NCI-H446 (cell line): ENCODE measurements at places on chromosomes 5 and 9.

DNA sequence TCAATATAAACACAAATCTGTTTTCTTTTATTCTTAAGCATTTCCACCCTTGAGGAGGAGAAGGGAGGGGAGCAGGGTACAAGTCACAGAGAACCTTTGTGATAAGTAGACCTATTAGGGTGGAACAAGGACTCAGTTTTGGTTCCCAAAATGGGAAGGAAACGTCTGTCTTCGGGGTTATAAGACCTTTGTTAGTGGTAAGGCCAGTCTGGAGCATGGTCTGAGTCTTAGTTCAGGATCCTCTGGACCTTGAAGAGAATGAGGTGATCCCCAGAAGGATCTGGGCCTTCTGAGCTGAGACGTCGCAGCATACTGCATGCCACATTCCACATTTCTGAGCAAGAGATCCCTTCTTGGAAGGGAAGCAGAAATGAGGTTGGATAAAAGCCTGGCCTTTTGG is 37.2 kb downstream of the FAXDC2 start:
- DNase-seq: no peak

- no peak for DNase-seq
Observed at GRCh38 chr9:38227061-38227540, 158.1 kb upstream of the SHB start.

GRCh38 chr9:37371565-37372464 is 50.7 kb upstream of the GRHPR start:
- no peak for DNase-seq

GRCh38 chr5:142316681-142317080 is 8.1 kb downstream of the SPRY4 start:
- peak; percentile 7 for DNase-seq

- no peak for DNase-seq
Observed at GRCh38 chr5:64632251-64632650, 58.1 kb upstream of the SHISAL2B start.

DNA sequence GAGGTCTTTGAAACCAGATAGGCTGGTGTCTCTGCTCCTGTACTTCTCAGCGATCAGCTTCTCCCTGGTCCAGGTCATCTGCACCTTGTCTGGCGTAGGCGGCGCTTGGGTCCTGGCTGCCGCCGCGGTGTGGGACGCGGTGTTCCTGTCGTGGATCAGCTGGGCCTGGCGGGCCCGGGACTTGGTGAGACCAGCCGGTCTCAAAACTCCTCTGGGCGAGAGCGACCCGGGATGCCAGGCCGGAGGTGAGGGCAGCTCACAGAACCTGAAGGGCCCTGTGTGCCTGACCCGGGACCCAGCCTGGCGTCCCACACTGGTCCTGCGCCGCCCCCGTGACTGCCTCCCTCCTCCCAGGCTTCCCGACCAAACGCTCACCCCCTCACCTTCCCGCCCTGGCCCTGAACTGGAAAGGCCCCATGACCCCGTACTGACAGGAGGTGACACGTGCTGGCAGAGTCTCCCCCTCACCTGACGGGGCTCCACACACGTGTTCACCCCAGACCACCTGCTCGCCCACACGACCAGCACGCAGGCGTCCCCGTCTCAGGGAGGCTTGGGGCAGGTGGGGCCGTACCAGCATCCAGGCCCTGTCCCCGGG is 49.0 kb downstream of the NKD2 start:
- no peak for DNase-seq

GRCh38 chr5:172776235-172776594 is 5.2 kb upstream of the DUSP1 start:
- no peak for DNase-seq

DNA sequence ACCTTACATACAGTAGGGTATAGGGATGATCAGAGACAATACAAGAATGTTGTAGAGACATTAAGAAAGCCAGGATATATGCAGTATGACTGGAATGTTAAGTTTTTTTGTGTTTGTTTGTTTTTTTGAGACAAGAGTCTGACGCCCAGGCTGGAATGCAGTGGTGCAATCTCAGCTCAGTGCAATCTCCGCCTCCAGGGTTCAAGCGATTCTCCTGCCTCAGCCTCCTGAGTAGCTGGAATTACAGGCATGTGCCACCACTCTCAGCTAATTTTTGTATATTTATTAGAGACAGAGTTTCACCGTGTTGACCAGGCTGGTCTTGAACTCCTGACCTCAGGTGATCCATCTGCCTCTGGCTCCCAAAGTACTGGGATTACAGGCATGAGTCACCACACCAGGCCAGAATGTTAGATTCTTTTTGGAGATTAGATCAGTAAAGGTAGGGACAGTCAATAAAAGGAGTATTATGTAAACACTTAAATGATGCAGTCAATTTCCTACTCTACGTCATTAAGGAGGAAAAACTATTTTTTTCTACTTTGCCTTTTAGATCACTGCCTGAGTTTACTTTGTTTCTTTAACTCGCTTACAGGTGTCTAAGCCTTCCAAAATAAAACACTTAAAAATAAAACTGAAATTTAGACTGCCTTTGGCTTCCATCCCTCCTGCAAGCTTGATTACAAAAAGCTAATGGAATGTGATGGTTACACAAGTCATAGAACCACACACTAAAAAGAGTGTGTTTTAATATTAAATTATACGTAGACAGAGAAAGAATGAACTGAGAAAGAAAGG is 6.8 kb upstream of the HNRNPA0 start:
- no peak for DNase-seq

DNA sequence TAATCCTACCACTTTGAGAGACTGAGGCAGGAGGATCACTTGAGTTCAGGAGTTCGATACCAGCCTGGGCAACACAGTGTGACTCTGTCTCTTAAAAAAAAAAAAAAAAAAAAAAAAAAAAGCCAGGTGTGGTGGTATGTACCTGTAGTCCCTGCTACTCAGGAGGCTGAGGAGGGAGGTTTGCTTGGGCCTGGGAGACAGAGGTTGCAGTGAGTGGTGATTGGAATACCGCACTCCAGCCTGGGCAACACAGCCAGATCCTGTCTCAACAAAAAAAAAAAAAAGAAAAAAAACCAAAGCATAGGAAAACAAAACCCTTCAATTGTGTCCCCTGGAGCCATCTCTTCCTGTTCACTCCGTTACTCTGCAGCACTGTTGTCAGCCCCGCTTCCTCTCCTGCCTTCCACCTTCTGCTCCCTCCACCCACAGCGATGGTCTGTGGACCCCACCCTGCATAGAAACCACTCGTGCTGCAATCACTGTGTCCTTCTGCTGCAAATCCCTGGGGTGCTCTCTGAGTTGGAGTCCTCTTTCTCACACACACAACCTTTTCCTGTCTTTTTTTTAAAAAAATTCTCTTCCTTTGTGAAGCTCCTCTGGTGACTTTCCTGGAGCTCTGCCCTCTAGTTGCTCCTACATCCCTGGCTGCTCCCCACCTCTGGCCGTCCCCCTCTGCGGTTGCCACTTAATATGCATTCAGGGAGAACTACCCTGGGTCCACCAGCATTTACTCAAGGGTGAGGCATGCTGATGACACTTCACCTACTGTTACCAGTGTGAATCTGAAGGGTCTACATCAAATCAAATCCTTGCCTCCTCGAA is 22.2 kb downstream of the CCT5 start:
- DNase-seq: no peak

DNA sequence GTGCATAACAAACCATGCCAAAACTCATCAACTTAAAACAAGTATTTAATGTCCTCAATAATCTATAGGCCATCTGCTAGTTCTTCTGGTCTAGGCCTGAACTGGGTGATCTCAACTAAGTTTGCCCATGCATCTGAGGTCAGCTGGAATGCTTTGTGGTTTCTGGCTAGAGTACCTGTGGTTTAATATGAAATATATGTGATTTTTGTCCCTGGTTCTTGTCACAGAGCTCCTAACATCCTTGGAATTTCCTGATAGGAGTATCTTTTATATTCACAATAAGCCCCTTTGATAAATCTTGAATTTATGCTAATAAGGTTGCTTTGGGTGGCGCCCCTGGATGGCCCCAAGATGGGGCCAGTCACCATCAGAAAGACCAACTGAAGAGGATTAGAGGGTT is 535.9 kb downstream of the DNAH5 start:
- no peak for DNase-seq

- DNase-seq: no peak
Observed at GRCh38 chr5:143119881-143120341, 283.6 kb downstream of the NR3C1 start.

DNA sequence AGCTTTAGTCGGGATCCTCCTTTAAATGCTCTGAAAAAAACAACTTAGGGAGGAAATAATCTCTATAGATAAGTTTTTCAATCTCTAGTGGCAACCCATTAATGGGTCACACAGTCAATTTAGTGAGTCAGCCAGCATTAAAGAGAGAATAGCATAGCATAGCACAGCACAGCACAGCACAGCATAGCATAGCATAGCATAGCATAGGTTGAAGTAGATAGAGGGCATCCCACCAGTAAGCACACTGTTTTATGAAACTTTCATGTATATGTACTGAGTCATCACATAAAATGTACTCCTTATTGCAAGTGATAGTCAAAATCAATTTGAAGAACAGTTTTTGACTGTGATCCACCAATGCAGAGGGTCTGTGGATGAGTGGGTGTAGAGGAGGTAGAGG is 522.9 kb downstream of the CCDC171 start:
- no peak for DNase-seq

GRCh38 chr5:177611446-177612214 is 11.7 kb downstream of the B4GALT7 start:
- no peak for DNase-seq

DNA sequence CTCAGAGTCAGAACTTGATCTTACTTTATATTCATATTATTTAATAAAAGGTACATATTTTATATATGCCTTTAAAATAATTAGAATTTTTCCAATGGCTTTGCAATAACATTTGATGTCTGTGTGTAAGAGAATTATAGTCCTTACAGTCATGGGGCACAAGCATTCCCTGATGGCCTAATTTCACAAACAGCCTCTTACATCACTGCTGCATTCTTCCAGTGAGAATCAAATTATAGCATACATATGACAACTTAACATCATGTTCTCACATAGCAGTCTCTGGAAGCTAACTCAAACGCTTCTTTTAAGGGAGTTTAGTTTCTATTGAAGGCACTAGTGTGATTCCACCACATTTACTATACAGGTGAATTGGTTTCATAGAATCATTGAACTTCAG is 15.3 kb upstream of the PRUNE2 start:
- DNase-seq: no peak

DNA sequence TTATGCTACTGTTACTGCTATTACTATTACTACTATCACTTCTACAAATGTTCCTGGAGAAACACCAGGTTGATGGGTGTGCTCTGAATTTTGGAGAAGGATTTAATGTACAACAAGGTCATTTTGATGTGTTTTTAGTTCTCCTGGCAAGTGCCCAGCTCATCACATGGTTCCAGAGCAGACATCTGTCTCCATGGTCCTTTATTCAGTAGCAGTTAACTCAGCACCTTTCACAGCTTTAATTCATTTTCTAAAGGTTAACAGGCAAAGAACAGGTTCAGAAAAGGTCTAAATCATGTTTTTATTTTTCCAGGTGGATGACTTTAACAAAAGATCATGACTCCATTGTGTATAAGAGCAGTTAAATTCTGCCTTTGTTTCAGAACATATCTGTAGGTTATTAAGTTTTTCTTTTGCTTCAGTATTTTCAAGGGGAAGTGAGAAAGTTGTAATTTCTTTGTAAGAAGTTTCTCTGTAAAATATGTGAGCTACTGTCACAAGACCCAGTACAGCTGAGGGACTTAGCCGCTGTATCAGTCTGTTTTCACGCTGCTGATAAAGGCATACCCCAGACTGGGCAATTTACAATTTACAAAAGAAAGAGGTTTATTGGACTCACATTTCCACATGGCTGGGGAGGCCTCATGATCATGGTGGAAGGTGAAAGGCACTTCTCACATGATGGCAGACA is 41.9 kb downstream of the MTRR start:
- peak; percentile 28 for DNase-seq
